ENCODE measurements at places on chromosomes 2 and 18.
A peak's percentile ranks its signal among the peaks of the same experiment; 100 is the strongest.

DNA sequence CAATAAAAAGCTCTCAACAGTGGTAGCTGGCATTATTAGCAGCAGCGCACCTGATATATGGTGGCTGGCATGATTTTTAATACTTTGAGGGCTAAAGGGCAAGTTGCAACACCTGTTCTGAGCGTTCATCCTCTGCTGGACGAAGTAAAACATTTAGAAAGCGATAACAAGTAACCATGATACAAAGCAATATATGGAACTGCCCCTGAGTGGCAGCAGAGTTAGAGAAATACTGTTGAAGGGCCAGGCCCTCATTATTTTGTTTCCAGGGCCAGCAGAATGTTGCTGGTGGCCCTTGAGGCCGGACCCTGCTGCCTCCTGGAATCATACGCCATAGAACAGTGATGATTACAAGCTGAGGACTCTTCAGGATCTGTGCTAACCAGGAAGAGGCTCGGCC, 47.8 kb downstream of the ARHGEF4 start:
- no peak for DNase-seq

DNA sequence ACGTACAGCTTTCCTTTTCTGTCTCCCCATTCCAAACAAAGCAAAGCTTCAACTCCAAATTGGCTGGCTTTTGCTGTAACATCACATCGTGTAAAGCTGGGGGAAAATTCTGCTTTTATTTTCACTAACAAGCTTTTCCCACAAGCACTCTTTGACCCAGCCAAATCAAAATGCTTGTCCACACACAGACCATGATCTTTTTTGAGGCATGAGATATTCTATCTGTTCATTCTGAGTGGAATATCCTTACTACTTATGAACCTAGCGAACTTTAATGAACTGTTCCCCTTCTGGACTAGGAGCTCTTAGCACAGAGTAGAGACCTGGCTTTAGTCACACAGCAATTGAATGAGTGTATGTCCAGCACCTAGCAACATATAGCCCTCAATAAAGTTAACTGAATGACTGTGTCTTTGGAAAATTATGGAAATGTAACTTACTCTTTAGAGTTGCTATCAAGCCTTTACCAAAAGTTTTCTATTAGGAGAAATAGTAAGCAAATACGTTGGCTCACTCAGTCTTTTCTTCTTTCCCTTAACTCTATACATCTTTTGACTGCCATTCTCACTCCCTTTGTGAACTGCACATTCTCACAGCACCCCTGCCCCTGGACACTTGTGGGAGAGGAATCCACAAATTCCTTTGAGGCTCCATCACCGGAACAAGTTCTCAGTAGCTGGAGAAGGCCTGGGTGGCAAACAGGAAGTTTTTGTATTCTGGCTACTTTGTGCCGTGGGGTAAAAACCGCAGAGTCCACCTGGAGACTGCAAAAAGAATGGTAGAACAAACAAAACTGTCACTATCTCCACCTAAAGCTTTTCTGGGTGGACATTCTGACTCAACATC, 1.3 kb upstream of the UBE2E3 start:
- no peak for DNase-seq

GRCh38 chr18:7662866-7663265, 95.8 kb downstream of the PTPRM start:
- DNase-seq = no peak

- DNase-seq = no peak
Measured at GRCh38 chr2:217283460-217283859, 423.6 kb upstream of the TNP1 start.

- no peak for DNase-seq
Measured at GRCh38 chr2:144240656-144241339, 279.1 kb downstream of the ZEB2 start.

DNA sequence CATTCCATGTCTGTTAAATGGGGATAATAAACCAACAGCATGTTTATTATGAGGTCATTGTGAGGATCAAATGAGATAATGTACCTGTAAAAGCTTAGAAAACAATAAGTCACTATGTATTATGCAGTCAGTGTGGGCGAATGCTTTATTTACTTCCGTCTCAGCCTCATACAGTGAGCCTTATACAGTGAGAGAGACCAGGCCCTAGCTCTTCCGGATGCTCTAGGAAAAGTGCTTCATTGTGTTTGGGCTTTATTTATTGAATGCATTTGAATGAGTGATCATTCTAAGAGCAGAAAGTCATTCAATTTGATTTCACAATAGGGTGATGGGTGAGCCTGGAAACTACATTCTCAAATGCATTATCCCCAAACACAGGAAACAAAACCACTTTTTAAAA, 603.9 kb upstream of the FANCL start:
- no peak for DNase-seq

GRCh38 chr2:15633043-15633970, 41.6 kb downstream of the DDX1 start:
- DNase-seq = no peak

DNA sequence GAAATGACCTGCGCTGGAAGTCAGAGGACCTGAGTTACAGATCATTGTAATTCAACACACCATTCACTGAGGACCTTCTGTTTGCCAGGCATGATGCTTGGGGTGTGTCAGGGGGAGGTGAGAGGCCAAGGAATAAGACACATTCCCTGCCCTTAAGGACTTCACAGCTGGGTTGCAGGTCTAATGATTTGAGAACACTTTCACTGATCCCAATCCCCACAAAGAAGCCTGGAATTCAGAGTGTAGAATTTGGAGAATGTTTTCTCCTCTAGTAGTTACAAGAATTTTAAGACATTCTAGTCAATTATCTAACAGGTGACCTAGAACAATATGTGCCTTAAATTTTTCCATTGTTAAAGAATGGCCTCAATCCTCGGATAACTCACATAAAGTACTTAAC, 322.4 kb downstream of the TNS1 start:
- DNase-seq = no peak

DNA sequence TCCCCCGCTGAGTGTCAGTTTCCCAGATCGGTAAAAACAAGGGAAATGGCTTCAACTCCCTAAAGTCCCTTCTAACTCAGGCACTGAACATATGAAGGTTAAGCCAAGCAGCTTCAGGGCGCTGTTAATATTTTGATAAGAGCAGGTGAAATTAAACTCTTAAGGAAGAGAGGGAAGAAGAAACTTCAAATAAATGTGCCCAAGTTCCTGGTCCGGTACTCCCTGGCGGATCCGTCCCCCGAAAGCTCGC, 564 bp downstream of the TRABD2A start:
- no peak for DNase-seq

DNA sequence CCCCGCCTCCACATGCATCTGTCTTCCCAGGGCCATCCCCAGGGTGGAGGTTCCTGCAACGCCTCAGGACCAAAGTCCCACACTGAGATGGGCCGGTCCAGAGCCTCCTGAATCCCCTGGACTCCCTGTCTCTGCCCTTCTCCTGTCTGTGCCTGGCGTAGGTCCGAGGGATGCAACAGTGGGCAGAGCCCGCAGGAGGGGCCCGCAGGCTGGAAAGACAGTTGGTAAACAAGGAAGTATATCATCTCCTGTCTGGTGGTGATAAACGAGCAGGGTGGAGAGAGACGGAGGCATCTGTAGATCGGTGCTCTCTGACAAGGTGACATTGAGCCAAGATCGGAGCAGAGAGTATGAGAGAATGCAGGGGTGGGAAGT, 72.6 kb upstream of the RAB6C start:
- no peak for DNase-seq

DNA sequence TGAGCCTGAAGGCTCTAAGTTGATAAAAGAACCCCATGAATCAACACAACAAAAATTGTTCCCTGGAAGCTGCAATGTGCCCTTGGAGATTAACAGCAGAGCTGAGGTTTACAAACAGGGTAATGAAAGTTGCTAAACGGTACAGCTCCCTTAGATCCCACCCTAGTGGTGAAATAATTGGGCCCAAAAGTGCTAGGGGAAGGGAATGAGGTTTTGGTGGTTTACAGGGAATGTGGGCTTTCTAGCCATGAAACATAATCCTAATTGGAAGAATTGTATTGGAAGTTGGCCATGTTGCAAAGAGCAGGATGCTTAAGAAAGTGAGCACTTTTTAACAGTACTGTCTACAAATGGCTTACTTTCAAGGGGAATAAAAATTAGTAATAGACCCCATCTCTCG, 180.2 kb upstream of the SMIM21 start:
- no peak for DNase-seq

GRCh38 chr2:196324211-196324610, 152.8 kb upstream of the STK17B start:
- no peak for DNase-seq

DNA sequence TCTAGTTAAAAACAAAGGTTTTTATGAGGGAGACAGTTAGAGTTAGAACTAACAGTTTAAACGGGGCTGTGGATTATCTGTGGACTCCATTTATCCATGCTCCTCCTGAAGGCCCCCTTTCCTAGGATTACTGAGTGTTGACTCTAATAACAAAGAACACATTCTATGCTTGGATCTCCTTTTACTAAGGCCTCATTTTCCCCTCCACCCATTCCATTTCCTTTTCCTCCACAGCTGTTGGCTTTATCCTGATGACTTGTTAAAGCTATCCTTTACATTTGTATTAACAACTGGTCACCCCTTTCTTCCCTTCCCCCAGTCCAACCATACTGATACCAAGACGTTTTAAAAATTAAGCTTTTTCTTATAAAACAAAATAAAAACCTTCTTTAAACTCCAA, 220.6 kb downstream of the SRBD1 start:
- no peak for DNase-seq

DNA sequence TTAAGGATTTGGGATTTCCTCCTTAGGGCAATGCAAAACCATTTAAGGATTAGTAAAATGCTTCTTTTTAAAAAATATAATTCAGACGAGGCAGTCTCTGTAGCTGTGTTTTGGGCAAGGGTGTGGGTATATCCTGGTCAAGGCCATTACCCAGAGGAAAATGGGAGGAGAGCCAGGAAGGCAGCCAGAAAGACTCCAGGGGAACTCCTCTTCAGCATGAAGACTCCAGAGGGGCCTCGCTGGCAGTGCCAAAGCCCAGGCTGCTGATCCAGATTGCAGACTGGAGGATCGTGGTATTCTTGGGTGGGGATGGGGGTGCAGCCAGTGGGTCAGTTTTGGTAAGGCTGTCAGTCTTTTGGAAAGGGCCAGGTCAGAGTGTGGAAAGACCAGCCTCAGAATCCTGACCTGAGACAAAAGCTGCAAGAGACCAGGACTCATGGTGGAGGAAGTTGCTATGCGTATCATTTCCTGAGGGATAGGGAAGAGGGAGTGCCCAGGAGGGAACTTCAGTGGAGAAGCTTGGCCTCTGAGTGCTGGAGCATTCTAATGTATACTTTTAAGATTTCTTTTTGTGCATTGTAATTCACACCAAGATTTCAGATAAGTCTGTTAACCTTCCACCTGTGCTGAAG, 20.9 kb upstream of the RAB11FIP5 start:
- DNase-seq = no peak

DNA sequence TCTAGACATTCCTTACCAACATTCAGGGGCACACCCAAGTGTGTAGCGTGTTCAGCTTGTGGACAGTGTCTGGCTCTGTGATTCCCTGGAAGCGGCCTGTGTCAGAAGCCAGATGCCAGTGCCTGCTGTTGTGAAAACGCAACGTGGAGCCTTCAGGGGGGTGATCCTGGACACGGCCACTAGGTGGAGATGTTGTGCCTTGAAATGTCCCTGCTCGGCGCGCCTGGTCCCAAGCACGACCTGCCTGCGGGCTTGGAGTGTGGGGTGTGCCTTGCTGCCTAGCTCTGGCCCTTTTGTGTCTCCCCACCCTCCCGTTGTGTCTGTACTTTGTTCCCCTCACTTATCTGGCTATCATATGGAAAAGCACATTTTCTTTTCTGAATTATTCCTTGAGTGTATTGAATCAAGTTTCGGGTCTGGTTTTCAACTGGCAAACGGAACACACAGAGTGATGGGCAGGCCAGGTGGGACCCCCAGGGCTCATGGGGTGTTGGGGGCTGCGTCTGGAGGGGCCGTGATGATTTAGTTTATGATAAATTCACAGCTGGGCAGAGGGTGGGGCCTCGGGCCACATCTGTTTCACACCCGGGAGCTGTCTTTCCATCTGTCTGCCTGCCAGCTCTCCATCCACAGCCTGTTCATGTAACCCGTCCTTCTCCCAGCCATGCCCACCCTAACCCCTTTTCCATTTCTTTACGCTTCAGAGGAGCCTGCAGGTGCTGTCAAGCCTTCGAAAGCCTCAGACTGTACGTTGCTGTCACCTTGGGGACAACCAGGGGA, 95.5 kb downstream of the DYSF start:
- peak; percentile 71 for DNase-seq

GRCh38 chr2:150063432-150063889, 424.0 kb downstream of the RND3 start:
- no peak for DNase-seq

Data from endothelial cell (in vitro differentiated cells).